ENCODE measurements at places on chromosomes 5 and 9.

DNA sequence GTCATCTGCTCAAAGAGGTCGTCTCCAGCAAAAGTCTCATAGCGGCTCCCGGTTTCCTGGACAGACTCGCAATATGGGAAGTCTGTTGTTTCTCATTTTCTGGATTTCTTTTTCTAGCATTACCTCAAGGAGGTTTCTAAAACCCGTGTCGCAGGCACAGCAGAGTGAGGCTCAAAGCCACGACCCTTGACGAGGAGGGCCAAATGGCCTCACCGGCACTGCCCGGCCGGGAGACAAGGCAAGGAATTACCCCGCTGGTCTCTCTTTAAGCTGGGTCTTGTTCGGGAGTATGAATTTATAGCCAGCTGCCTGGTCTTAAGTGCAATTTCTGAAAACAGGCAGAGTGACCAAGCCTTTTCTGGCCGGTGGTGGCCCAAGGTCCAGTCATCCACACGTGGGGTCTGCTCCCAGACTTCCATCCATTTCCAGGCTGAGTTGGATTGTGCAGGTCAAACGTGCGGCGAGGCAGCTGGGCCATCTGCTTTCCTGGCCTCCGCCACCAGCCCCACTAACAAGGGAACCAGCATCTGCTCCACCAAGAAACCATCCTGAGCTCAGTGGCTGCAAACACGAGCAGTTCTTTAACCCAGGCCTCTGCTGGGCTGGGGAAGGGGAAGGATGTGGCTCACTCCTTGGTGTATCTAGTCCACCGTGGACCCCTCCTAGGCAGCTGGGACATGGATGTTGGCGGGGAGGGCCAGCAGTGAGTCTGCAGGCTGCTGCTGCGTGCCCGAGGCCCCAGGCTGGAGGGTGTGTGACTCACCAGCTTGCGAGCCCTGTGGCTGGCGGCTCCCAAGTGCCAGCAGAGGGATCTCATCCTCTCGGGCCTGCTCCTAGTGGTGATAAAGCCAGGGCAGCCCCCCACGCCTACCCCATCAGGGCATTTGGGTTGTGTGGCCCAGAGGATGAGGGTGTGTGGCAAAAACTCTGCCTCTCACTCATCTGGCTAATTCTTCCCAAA is 55.6 kb upstream of the COL5A1 start:
- DNase-seq = peak; percentile 29

DNA sequence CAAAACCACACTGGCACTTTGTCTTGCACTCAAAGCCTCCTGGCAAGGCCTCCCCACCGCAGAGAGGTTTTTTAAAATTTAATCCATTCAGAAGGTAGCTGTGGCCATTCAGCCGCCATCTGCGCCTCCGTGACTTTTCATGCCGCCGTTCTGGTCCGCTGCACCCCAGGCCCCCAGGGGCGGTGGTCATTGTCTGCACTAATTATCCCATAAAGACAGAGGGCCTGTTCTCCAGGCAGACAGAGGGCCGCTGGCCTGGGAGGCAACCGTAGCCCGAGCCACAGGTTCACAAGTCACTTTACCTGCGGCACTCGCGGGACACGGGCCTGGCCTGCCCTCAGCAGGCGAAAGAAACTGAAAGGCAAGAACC is 49.4 kb downstream of the EXD3 start:
- no peak for DNase-seq

- no peak for DNase-seq
These were observed 108.5 kb downstream of the RASGRF2 start for GRCh38 chr5:81068635-81069034.

DNA sequence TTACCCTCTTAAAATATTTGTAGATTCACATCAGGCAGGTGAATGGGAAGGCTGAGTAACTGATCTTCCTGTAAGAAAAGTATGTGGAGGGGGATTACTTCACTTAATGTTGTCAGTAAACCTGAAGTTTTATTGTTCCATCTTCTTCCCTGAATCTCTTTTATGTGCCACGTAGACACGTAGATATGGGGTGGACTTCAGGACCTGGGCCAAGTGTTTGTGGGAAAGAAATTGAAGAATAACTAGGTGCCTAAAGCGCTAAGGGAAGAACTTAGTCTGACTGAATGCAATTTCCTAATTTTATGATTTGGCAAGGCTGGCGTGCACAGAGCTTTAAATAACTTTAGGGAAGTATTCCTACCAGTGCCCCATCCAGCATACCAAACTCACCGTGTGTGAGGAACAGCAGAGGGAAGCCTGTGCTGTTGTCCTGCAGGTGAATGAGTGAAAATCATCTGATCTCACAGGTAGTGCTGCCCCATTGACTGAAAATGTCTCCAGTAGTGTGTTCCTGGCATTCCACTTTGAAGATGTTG is 323.4 kb downstream of the KDM4C start:
- DNase-seq = no peak

DNA sequence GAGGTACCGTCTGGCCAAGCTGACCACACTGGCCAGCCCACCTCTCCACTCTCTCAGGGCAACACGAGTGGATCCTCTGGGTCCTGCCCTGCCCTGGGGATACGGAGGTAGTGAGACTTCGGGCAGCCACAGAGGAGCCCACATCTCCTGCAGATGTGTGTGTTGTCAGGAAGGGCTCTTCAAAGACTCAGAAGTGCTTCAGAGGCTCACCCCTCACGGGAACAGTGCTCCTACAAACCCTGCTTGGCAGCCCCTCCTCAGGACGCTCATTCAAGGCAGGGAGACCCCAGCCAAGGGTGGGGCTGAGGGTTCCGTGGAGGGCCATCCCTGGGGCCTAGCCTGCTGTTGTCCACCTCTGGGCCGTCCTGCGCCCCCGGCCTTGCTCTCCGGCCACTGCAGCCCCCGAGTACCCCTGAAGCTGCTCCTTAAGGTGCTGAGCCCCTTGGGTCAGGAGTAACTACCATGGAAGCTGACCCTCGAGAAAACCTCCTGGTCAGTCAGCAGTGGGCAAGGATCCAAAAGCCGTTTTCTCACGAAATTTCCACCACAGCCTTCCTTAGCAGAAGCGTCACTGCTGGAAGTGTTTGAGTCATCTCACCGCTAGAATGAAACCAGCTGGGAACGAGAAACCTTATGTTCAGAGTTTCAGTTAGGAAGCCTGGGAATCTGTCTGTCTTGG is 23.2 kb upstream of the LRRC14B start:
- DNase-seq = no peak

DNA sequence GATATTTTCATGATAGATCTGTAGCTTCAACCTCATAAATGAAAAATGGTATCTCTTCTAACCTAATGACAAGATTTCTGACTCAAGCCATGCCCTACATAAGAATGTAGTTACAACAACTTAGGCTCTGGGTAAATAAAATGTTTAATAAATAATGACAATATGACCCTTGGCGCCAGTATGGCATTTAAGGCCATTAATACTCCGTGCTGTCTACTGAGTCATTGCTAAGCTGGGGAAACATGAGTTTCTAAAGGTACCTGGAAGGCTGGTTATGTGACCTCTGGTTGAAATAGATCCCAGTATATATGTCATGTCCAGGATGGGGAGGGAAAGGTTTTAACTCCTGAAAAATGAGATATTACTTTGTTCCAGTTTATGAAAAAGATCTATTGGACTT is 58.0 kb upstream of the CEMIP2 start:
- no peak for DNase-seq

- DNase-seq = no peak
These were observed 146.1 kb upstream of the SLC28A3 start for GRCh38 chr9:84486663-84487062.

DNA sequence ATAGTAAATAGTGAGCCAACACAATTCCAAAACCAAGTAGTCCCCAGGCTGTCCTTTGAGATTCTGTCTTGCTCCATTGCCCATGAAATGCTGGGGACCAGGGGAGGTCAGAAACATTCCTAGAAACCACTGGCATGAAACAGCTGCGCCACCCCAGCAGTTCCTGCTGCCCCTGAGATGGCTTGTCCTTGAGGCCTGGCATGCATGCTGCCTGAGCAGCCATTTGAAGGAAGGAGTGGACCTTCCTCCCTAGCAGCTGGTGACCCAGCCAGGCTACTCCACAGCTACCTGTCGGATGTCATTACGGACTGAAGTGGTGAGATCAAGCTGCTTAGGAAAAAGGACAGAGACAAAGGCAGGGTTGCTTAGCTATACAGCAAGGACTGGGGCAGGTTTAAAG is 260.6 kb downstream of the DENND1A start:
- DNase-seq = no peak

Data from activated CD8-positive, alpha-beta memory T cell treated with anti-CD3 and anti-CD28 coated beads, Interleukin-2, amount 10 ng/mL, durations not matched to agents 7 days and 5 days (primary cell).